ENCODE measurements at places on chromosomes 7 and 10. TPM values are rescaled to one million over a fixed set of nuclear protein-coding genes. Genes with fewer than 3 reads are reported as not detected.

Gene SFTPD
- total RNA-seq, result 1.0 TPM

Gene CDH23
- total RNA-seq, result 2.1 TPM

Gene NET1
- 14.2 TPM for total RNA-seq

Gene DHX32
- 52.5 TPM for total RNA-seq

Gene FAM237B
- total RNA-seq, result not detected

Gene BAZ1B
- total RNA-seq, result 41.5 TPM

Gene AKAP9
- 46.0 TPM for total RNA-seq

Gene ANXA11
- total RNA-seq, result 281 TPM

Gene NANOS1
- total RNA-seq, result 4.4 TPM

Gene CWF19L1
- total RNA-seq, result 17.3 TPM

GRCh38 chr10:5528989-5529701, 4.4 kb downstream of the CALML3 start:
- DNase-seq, result no peak

DNA sequence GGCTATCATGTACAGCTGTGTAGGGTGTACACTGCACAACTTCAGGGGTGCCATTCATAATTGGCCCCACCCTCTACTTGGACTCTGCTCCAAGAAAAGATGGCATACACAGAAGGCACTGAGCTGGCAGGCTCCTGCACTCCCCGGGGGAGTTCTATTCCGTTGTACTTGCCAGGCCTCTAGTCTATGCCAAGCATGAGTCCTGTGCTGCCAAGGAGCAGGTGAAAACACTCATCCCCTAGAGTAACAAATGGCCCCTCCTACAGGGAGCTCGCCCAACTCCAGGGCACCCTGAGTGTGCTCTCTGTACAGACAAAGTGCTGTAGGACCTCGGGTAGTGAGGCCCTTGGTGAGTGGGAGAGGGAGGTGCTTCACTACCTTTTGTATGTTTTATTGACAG, 127.2 kb downstream of the SLIT1 start:
- no peak for DNase-seq

DNA sequence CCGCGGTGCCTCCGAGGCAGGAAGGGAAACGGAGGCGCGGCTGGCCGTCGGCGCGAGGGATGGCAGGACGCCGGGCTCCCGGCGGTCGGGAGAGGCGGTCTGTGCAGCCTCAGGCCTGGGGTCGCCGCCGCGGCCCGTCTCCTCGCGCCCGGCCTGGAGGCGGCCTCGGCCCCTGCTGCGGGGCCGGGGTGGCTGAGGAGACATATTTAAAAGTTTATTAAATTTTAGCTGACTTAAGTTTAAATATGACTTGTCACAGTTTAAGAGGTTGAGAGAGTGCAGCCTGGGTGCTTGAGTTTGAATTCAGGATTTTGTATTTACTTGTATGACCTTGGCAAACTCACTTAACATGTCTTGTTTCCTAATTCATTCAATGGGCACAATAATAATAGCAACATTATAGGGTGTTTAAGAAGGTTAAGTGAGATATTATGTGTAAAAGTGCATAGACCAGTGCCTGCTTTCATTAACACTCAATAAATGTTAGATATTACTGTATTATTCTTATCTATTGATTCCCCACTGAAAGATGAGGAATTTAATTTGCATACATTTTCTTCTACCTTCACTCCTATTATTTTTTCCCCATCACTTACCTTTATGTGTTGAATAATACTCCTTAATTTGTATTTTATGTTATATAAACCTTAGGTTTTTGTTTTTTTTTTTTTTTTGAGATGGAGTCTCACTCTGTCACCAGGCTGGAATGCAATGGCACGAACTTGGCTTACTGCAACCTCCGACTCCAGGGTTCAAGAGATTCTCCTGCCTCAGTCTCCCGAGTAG, 718 bp downstream of the DYNC2I1 start:
- no peak for DNase-seq

DNA sequence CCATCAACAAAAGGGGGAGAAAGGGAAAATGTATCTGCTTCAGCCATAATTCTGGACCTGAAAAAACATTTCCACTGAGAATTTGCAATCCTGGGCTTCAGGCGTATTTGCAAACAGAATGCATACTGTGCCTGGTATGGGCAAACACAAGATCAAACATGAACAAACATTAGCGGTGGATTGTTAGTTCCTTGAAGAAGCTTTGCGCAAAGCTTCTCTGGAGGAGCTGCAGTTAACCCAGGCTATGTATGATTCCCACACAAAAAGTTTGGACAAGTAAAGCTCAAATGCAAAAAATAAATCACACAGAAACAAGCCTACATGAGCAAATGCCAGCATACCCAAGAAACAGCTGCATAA, 20.4 kb upstream of the HILPDA start:
- DNase-seq, result no peak

DNA sequence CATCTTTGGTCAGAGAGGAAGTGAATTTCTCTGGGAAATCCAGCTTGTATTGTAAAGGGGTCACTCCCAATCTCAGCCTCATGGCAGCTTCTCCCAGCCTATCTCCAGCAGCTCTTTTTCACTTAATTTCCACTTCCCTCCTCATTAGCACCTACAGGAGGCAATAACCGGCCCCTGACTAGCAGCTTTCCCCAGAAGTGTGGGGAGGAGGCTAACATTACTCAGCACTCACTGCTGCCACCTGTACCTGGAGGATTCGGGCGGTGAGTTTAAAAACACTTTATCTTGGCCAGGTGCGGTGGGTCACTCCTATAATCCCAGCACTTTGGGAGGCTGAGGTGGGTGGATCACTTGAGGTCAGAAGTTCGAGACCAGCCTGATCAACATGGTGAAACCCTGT, 3.8 kb downstream of the NODAL start:
- no peak for DNase-seq

DNA sequence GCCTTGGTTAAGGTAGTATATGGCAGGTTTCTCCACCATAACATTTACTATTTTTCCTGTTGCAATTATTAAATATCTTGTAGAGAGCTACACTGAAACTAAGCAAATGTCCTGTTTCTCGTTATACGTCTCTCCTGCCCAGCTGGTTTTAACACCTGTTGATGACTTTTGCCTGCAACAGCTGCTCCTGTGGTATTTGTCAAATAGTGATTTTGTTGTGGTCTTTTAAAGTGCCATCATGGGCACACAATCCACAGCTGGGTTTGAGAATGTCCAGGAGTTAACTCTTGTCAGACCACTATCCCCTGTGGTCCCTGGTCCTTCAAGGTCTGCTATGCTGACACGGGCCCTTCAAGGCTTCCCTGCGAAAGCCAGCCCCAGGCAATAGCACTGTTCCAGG, 24.9 kb upstream of the SEC61G start:
- DNase-seq, result no peak

DNA sequence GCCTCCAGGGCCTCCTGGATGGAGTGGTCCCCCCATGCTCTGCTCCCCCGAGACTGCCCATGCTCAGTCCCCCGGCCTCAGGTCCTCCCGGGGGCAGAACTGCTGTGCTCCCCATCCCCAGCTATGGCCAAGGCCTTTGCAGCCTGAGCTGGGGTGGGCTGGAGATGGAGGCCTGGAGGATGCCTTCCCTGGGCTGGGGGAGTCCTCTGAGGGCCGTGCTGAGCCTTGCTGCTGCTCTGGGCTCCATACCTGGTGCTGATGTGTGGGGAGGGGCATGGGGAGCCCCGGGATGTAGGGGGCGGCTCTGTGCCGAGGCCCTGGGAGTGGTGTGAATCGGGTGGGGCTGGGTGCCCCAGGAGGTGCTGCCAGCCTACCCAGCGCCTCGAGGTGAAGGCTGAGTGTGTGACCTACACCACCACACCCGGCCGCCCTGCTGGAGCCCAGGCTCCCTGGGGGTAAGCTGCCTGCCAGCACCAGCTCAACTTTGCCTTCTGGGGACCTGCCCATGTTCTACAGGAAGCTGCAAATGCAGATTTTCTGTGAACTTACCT, 109.5 kb downstream of the UNCX start:
- DNase-seq, result peak; percentile 15

GRCh38 chr10:77251297-77252013, 386.2 kb downstream of the KCNMA1 start:
- DNase-seq, result no peak

GRCh38 chr10:112424651-112425050, 22.1 kb downstream of the ZDHHC6 start:
- no peak for DNase-seq

DNA sequence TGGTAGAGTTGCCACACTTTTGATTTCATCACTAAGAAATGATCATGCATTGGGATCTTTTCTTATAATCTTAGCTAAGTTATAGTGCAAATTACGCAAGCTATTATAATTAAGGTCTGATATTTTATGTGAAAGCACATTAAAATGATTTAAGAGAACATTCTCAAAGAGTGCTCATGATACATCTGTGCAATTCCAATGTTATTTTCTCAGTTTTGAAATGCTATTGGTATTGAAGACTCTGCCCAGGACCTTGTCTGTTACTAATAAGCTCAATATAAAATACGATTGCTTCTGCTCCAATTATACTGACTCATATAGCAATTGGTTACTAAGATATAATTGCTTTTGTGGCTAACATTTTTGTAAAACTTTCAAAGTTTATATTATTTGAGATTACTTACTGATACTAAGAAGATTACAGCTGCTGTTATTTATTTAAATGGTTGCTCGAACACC, 180.9 kb downstream of the ADAM12 start:
- DNase-seq, result no peak

DNA sequence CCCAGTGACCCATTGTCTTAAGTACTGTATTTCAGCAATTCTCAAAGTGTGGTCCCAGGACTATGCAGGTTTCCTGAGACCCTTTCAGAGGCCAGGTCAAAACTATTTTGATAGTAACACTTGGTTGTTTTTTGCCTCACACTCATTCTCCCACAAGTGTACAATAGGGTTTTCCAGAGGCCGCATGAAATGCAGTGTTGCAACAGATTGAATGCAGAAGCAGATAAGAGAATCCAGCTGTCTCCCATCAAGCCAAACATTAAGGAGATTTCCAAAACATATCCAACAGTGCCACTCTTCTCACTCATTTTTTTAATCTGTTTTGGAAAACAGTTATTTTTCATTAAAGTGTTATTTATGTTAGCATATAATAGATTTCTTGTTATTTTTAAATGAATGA, 20.0 kb downstream of the VKORC1L1 start:
- no peak for DNase-seq

- no peak for DNase-seq
These were observed 40.1 kb downstream of the ELMO1 start for GRCh38 chr7:37408291-37409228.

DNA sequence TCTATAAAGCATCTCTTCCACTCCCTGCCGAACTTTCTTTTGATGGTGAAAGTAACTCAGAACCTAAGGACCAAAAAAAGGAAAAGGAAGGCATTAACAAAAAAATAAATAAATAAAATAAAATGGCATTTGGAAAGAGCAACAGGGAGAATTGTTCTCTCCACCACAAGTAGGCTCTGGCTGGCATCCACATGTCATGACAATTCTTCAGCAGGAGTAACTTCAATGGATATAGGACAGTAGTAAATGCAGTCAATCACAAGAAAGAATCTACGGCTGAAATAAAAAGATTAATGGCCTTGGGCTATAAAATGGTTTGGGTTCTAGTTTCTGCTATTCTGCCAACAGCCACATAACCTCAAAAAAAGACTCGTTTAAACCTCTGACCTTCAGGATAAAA, 23.9 kb downstream of the NCAPG2 start:
- DNase-seq, result no peak

GRCh38 chr10:79498291-79498829, 14.0 kb upstream of the EIF5AL1 start:
- no peak for DNase-seq

GRCh38 chr7:33788531-33788930, 116.8 kb upstream of the BMPER start:
- DNase-seq, result no peak

- DNase-seq, result no peak
These were observed 10.1 kb downstream of the NPC1L1 start for GRCh38 chr7:44530990-44531389.

- no peak for DNase-seq
These were observed 291.5 kb downstream of the SDK1 start for GRCh38 chr7:3592401-3593134.

GRCh38 chr7:136045992-136046391, 68.8 kb upstream of the MTPN start:
- DNase-seq, result no peak

DNA sequence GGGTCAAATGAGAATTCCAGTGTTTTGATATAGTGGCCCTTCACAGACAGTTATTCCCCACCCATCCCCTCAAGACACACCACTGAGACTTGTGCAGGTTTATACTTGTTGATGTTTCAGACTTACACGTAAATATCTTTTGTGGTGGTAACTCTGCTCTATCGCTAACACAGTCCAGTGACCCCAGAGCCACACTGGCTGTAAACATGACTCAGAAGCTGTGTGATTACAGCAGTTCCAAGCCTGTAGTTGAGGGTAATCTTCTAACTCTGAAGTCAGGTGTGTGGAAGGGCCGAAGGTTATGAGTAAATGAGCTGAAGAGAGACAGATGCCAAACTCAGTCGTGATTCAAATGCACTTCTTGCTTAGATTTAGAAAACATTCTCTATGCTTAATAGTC, 19.4 kb downstream of the NOBOX start:
- no peak for DNase-seq

DNA sequence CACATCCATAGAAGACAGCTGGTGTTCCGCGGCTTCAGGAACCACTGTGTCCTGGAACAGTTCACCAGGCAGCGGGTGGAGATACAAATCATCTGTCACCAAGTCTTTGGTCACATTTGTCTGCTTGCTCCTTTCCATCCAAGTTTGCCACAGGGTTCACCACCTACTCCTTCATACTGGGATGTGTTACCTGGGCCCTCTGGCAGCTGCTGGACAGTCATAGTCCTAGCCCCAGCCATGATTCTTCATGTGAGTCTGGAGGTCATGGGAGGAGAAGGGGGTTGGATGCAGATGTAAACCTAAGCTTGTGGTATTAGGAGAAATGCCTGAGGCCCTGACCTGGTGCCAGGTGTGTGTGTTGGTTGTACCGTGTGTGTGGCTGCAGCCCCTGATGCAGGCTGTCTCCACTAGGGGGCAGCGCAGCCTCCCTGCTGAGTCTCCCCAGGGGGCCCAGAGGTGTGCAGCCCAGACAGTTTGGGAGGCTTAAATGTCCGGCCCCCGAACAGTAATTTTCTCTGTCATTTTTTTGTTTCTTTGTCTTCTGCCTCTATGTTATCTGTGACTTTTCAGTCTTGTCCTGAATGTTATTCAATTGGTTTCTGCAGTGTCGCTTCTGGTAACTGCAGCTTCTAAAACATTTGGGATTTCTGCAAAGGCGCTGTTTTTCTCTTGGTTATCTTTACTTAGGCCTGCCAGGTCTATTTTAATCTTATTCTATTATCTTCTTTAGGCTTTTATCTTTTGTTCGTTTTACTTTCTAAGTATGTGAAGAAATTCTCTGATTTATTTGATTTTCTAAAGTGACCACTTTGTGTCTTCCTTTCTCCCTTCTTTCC, 14.8 kb downstream of the NPS start:
- no peak for DNase-seq

- DNase-seq, result no peak
These were observed 455.7 kb downstream of the DGKB start for GRCh38 chr7:14446829-14447228.

DNA sequence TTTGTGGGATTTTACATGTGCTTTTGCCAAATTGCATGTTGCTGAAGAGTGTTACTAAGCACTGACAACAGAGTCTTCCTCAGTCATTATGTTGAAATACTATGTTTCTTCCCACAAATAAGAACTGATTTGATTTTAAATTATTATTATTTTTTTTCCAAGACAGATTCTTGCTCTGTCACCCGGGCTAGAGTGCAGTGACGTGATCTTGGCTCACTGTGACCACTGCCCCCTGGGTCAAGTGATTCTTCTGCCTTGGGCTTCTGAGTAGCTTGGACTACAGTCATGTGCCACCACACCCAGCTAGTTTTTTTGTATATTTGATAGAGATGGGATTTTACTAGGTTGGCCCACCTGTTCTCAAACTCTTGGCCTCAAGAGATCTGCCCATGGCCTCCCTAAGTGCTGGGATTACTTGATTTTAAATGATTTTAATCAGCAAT, 42.3 kb downstream of the MINPP1 start:
- no peak for DNase-seq

Data from heart left ventricle (tissue), 16 donors.